ENCODE measurements at places on chromosomes 16 and 17. TPM values are rescaled to one million over a fixed set of nuclear protein-coding genes. Genes with fewer than 3 reads are reported as not detected.

Gene LRRC37A3
- total RNA-seq = 1.9 TPM

Gene GOSR2
- total RNA-seq = 35.9 TPM

Gene ODF4
- not detected for total RNA-seq

Gene COX6A2
- total RNA-seq = 515 TPM

Gene TBC1D3D
- total RNA-seq = not detected

Gene WDR90
- 3.0 TPM for total RNA-seq

Gene TMED6
- total RNA-seq = not detected

Gene NGFR
- 16.7 TPM for total RNA-seq

Gene CCL5
- 1.0 TPM for total RNA-seq

Gene BCO1
- not detected for total RNA-seq

Gene ABCA8
- total RNA-seq = 65.9 TPM

Gene OR1F1
- total RNA-seq = not detected

Gene C17orf100
- not detected for total RNA-seq

Gene KIF2B
- total RNA-seq = not detected

Gene AMDHD2
- 12.6 TPM for total RNA-seq

Gene CLEC19A
- not detected for total RNA-seq

Gene HNF1B
- not detected for total RNA-seq

Gene GAST
- total RNA-seq = not detected

Gene CHST6
- total RNA-seq = 2.8 TPM

Gene ADAM11
- total RNA-seq = 6.8 TPM
